ENCODE measurements at places on chromosomes 12 and 14.

DNA sequence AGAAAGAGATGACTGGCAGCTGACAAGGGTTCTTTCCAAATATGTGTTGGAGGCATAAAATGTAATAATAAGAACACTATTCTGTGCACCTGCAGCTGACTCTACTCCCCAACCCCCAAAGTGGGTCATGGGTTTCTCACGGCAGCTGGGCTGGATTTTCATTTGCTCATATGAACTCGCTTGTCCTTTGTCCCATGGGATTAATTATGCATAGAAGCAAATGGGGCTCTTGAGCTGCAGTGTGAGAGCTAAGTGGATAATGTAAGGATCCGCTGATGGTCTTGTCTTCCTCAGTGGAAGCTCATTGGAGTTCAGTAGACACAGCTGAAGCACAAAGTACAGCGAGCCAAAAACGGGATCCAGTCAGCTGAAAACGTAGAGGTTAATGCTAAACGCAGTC is 46.3 kb downstream of the TTC8 start:
- DNase-seq, result no peak

DNA sequence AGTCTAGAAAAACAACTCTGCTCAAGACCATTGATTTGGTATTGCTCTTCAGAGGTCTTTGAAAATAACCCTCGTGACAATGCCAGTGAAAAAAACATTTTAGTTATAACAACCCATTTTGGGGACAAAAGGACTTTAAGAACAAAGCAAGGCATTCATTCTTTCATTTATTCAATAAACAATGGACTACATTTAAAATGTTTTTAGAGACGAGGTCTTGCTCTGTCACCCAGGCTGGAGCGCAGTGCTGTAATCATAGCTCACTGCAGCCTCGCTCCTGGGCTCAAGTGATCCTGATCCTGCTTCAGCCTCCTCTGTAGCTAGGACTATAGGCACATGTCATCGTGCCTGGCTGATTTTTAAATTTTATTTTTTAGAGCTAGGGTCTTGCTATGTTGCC is 7.7 kb upstream of the KICS2 start:
- DNase-seq, result no peak

- DNase-seq, result no peak
Observed at GRCh38 chr14:77077040-77077439, 21.0 kb upstream of the CIPC start.

DNA sequence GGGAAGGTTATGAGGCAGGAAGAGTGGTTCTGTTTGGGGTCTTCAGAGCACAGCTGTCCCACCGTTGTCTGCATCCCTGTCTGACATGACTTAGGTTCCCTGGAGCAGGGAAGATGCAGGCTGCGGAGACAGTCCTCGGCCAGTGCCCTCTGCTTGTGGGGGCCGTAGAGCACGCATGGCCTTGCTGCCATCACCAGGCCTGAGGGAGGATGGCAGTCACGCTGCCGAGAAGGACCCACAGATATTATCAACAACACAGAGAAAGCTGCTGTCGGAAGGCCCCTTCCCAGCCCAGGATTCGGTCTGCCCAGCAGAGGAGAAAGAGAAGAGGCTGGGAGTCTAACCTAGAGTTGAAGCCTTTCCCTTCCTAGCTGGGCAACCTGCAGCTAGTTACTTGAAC is 35.0 kb downstream of the ERH start:
- DNase-seq, result no peak

- DNase-seq, result no peak
Observed at GRCh38 chr12:82765971-82766705, 79.4 kb downstream of the TMTC2 start.

- DNase-seq, result no peak
Observed at GRCh38 chr12:126506426-126507182, 1441.4 kb downstream of the AACS start.

DNA sequence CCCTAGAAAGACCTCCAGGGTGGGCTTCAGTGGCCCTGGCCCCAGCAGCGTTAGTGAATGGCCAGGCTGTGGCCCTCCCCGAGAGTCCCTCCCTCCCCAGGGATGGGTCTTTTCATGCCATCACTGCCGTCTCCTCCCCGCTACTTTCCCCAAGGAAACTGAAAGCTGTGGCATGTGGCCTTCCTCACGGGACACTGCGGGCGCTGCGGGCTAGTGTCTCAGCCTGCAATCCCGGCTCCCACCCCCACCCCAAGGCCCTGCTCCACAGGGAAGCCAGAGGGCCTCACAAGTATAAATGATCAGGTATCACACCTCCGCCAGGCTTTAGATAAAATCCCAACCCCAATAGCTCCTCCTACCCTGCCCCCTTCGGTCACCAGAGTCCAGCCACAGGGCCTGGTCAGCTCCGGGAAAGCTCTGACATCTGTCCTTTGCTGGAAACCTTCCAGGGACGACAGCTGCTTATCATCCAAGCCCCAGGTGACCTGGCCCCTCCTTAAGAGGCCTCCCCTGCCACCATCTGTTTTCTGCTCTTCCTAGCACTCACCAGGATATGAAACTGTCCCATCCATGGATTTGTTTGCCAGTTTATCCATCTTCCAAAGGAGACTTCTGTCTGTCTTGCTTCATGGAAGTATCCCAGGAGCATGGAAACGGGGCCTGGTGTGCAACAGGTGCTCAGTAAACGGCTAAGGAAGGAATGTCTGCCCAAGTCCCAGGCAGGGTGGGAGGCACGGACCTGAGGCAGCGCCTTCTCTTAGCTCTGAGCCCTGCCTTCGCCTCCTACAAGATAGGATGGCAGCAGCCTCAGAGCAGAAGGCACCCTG is 31.6 kb downstream of the CCDC85C start:
- no peak for DNase-seq

DNA sequence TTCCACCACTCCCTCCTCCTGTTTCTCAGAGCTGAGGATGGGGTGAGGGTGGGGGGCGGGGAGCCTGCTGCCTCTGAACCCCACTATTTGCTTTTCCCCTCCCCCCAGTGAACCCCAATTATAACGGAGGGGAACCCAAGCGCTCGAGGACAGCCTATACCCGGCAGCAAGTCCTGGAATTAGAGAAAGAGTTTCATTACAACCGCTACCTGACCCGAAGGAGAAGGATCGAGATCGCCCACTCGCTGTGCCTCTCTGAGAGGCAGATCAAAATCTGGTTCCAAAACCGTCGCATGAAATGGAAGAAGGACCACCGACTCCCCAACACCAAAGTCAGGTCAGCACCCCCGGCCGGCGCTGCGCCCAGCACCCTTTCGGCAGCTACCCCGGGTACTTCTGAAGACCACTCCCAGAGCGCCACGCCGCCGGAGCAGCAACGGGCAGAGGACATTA is 1.1 kb downstream of the HOXC4 start:
- no peak for DNase-seq

DNA sequence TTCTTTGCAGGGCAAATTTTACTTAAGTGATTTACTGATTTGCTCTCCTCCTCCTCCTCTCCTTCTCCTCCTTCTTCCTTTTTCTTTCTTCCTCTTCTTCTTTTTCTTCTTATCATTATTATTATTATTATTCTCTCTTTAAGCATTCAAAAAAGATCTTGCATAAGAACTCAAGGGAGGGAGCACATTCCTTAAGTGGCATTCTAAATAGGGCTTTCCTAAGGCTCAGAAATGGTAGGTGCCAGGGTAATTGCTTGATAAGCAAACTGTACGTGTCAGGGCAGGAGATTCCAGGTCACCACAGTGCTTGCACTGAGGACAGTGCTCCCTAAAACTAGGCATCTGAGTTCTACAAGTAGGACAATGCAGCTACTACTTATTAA is 92.4 kb downstream of the SPTSSA start:
- no peak for DNase-seq

Data from stimulated activated CD4-positive, alpha-beta T cell treated with anti-CD3 and anti-CD28 coated beads, TNF-alpha, amount 100 ng/mL, for 48 hours (primary cell).